Esophagus (tissue), 2 donors: ENCODE measurements at places on chromosomes 4 and X. TPM values are rescaled to one million over a fixed set of nuclear protein-coding genes. Genes with fewer than 3 reads are reported as not detected.

CABS1 gene
- polyA plus RNA-seq: not detected

ESX1 gene
- not detected for polyA plus RNA-seq

SYN1 gene
- polyA plus RNA-seq: 0.14 TPM

FABP2 gene
- not detected for polyA plus RNA-seq

EVC2 gene
- 2.0 TPM for polyA plus RNA-seq

HNRNPD gene
- 156 TPM for polyA plus RNA-seq

CXCL8 gene
- polyA plus RNA-seq: 8.3 TPM

ATP1B4 gene
- polyA plus RNA-seq: not detected

TMEM31 gene
- not detected for polyA plus RNA-seq

ADD1 gene
- 102 TPM for polyA plus RNA-seq

MTTP gene
- 0.05 TPM for polyA plus RNA-seq

RBMXL3 gene
- polyA plus RNA-seq: not detected

ADH1B gene
- 72.0 TPM for polyA plus RNA-seq

HPGDS gene
- 0.44 TPM for polyA plus RNA-seq

BEX1 gene
- polyA plus RNA-seq: 0.14 TPM

NPNT gene
- 15.6 TPM for polyA plus RNA-seq

STPG2 gene
- polyA plus RNA-seq: 0.02 TPM

IL2RG gene
- 9.2 TPM for polyA plus RNA-seq

PAGE1 gene
- not detected for polyA plus RNA-seq

MAPK10 gene
- 1.4 TPM for polyA plus RNA-seq

TMPRSS11E gene
- 455 TPM for polyA plus RNA-seq

SCD5 gene
- polyA plus RNA-seq: 2.5 TPM

CHRNA9 gene
- polyA plus RNA-seq: not detected

RTL3 gene
- polyA plus RNA-seq: not detected

SLC34A2 gene
- 0.14 TPM for polyA plus RNA-seq

CT45A2 gene
- polyA plus RNA-seq: not detected

MAOA gene
- 43.9 TPM for polyA plus RNA-seq

MAML3 gene
- 3.7 TPM for polyA plus RNA-seq

MAGEA8 gene
- polyA plus RNA-seq: not detected

KIT gene
- polyA plus RNA-seq: 0.49 TPM

GNRHR gene
- polyA plus RNA-seq: 0.10 TPM

C4orf51 gene
- polyA plus RNA-seq: not detected

AVPR2 gene
- polyA plus RNA-seq: 0.68 TPM
